ENCODE measurements at places on chromosomes 4 and X.

- no peaks in the 10 kb centered on the region for H3K27me3 ChIP-seq
- H3K4me3 ChIP-seq = no peak overlapping the region
- H3K4me1 ChIP-seq = no peaks in the 10 kb centered on the region
- H3K36me3 ChIP-seq = no peaks in the 10 kb centered on the region
- no peak overlapping the region for H3K27ac ChIP-seq
These were observed 54.4 kb downstream of the MCUB start for GRCh38 chr4:109614466-109614865.

DNA sequence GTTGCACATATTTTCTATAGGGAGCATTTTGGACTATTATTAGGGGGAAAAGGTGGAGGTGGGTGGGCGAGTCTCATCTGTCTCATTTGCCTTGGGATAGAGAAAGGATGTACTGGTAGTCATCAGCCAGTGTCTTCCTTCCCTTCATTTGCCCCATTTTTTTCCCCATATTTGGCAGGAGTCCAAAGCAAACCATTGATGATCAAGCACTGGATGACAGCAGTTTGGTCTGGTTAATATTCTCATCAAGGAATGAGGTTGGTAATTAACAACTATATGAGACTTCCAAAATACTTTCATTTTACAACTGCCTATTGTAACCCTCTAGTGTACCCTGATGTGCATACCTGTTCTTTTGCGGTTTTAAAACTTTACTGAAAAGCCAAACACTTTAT, 22.6 kb upstream of the IGFBP7 start:
- no peaks in the 10 kb centered on the region for H3K4me1 ChIP-seq
- H3K27ac ChIP-seq = peak overlapping the region; percentile 14
- no peaks in the 10 kb centered on the region for H3K36me3 ChIP-seq
- no peak for DNase-seq
- H3K4me3 ChIP-seq = no peak overlapping the region

- H3K27ac ChIP-seq = no peak overlapping the region
- H3K4me1 ChIP-seq = no peaks in the 10 kb centered on the region
- no peaks in the 10 kb centered on the region for H3K27me3 ChIP-seq
- H3K36me3 ChIP-seq = no peaks in the 10 kb centered on the region
- H3K4me3 ChIP-seq = no peak overlapping the region
- no peak for DNase-seq
These were observed 13.7 kb downstream of the CTAG1A start for GRCh38 chrX:154598656-154599055.

GRCh38 chrX:153477901-153478300, 7.5 kb upstream of the HAUS7 start:
- H3K27me3 ChIP-seq = peaks cover 89% of the 10 kb centered on the region
- no peaks in the 10 kb centered on the region for H3K4me1 ChIP-seq
- no peaks in the 10 kb centered on the region for H3K36me3 ChIP-seq
- H3K4me3 ChIP-seq = no peak overlapping the region
- H3K27ac ChIP-seq = no peak overlapping the region

DNA sequence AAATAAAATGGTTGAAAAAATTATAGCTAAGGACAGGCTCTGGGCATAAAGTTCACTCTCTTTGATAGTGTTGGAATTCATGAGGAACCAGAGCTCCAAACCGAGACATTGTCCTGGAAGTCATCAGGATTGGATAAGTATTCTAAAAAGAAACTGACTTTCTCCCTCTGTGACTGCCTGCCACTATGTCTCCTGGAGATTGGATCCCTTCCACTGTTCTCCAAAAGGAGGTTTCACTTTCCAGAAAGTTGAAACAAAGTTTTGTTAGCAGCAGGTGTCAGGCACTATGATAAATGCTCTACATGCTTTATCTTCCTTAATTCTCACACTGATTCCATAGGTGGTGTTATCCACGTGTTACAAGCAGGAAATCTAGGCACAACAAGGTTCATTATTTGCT, 16.8 kb downstream of the BANK1 start:
- no peaks in the 10 kb centered on the region for H3K4me1 ChIP-seq
- no peaks in the 10 kb centered on the region for H3K27me3 ChIP-seq
- no peak overlapping the region for H3K27ac ChIP-seq
- no peaks in the 10 kb centered on the region for H3K36me3 ChIP-seq

DNA sequence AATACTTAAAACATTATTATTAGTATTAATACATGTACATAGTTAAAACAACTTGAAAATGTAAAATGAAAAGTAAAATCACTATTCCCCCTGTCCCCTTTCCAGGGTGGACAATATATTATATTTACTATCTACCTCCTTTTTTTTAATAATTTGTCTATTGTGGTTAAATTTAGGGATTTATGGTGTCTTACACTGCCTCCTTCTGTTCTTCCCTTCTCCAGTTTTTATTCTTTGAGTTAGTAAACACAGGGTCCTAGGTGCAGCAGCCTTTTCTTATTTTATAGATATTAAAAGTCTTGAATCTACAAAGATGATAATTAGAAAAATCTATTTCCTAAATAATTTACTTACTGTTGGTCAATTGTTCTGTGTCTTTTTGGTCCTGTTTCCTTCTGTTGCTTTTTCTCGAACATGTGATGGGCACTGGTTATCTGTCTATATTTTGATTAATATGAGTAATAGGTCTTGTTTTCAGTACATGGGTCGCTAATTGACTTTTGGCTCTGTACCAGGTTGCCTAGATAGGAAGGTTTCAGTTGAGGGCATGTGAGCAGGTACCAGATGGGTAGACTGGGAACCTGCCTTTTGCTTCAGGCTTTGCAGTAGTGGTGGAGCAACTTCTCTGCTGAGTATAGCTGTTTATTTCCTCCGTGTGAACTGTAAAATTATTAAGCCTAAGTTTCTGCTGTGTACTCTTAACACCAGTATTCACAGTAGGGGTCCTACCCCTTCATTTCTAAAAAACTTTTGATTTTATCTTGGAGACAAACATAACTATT, 1.1 kb downstream of the NUDT9 start:
- H3K4me1 ChIP-seq = peaks cover 3% of the 10 kb centered on the region
- H3K36me3 ChIP-seq = no peaks in the 10 kb centered on the region
- H3K27ac ChIP-seq = no peak overlapping the region
- peak overlapping the region; percentile 81 for H3K4me3 ChIP-seq
- DNase-seq = no peak
- no peaks in the 10 kb centered on the region for H3K27me3 ChIP-seq

DNA sequence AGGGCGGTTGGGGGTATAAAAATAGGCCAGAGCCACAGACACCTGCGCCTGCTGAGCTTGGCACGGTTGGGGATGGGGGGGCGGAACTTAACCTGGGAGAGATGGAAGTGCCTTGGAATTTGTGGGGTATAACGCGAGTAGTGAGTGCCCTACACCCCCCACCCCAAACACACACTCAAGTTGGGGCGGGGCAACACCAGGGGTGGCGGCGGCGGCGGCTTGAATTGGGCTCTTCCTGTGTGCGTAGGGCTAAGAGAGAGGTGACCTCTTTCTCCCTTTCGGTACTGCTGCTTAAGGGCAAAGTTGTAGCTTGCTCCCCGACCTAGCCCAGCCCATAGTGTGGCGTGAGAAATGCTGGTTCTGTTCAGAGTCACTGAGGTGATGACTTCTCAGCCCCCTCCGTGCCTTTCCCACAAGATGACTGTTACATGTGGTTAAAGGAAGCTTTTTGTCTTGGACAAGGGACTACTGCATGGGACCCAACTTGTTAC, 839 bp downstream of the STK26 start:
- DNase-seq = no peak
- no peaks in the 10 kb centered on the region for H3K4me1 ChIP-seq
- peak overlapping the region; percentile 64 for H3K4me3 ChIP-seq

DNA sequence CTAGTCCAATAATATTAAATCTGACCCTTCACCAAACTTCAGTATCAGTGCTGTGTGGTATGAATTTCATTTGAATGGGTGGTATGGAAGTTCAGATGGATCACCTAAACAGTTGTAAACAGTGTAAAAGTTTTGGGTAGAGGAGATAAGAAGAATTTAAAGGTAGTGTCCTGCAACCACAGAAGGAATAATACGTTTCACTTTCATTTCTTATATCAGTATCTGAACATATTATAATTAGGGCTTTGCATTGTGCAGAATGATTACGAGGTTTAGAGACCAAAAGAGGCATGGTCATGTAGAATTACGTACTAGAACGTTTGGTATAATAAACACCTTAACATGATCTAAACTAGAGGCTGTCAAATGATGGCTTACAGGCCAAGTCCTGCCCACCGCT, 116.1 kb downstream of the PDLIM5 start:
- no peaks in the 10 kb centered on the region for H3K36me3 ChIP-seq
- H3K4me1 ChIP-seq = no peaks in the 10 kb centered on the region
- no peak overlapping the region for H3K27ac ChIP-seq
- H3K27me3 ChIP-seq = no peaks in the 10 kb centered on the region

DNA sequence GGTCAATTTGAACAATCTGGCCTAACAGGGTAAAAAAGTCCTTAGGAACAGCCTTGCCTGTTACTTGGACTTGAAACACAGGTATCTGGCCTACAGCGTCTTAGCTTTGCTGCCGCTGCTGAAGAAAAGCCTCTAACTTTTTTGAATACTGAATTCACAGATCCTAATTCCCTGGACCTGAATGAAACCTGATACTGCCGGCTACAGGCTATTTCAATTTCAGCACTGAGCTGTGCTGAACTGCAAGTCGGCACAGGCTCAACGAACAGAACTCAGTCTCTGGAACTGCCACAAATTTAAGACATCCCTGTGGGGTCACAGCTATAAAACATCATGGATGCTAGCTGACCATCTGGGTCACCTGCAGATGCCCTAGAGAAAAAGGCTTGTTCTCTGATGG, 7.2 kb downstream of the NR0B1 start:
- peak overlapping the region; percentile 46 for H3K27ac ChIP-seq
- H3K36me3 ChIP-seq = no peaks in the 10 kb centered on the region
- H3K4me3 ChIP-seq = no peak overlapping the region
- no peak for DNase-seq
- no peaks in the 10 kb centered on the region for H3K27me3 ChIP-seq

- no peaks in the 10 kb centered on the region for H3K36me3 ChIP-seq
- no peak for DNase-seq
These were observed 280.1 kb upstream of the PPARGC1A start for GRCh38 chr4:24169956-24170355.

GRCh38 chrX:112147206-112147605, 64.6 kb upstream of the TRPC5 start:
- H3K36me3 ChIP-seq = no peaks in the 10 kb centered on the region
- H3K27me3 ChIP-seq = no peaks in the 10 kb centered on the region
- no peak overlapping the region for H3K27ac ChIP-seq
- no peaks in the 10 kb centered on the region for H3K4me1 ChIP-seq

GRCh38 chr4:173272996-173273395, 61.2 kb downstream of the HMGB2 start:
- H3K27ac ChIP-seq = no peak overlapping the region
- no peaks in the 10 kb centered on the region for H3K36me3 ChIP-seq
- DNase-seq = no peak
- H3K4me1 ChIP-seq = no peaks in the 10 kb centered on the region

GRCh38 chrX:153400146-153401132, 711 bp downstream of the PNMA6E start:
- peaks cover 41% of the 10 kb centered on the region for H3K27me3 ChIP-seq
- no peak overlapping the region for H3K4me3 ChIP-seq
- DNase-seq = no peak
- no peaks in the 10 kb centered on the region for H3K36me3 ChIP-seq

GRCh38 chr4:95761426-95761825, 78.5 kb upstream of the PDHA2 start:
- no peak overlapping the region for H3K4me3 ChIP-seq
- no peaks in the 10 kb centered on the region for H3K27me3 ChIP-seq
- H3K27ac ChIP-seq = no peak overlapping the region

DNA sequence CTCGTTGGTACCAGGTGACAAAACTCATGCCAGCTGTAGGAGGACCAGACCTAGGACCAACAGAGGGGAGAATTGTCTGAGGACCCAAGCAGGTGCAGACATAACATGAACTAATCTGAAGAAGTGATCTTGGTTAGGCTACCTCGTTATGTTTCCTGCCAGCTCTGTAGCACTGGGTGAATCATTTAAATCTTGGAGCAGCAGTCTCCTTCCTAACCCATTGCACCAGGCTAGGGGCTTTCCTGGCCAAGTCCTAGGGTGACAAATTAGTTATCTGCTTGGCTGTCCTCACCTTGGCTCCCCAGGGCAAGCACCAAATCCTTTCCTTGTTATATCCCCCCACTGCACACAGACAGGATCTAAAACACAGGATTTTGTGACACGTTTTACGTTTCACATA, 87.8 kb downstream of the WWC2 start:
- no peaks in the 10 kb centered on the region for H3K36me3 ChIP-seq
- H3K4me1 ChIP-seq = no peaks in the 10 kb centered on the region
- DNase-seq = no peak
- no peak overlapping the region for H3K4me3 ChIP-seq

- H3K27ac ChIP-seq = no peak overlapping the region
- peak overlapping the region; percentile 41 for H3K4me3 ChIP-seq
- H3K4me1 ChIP-seq = peaks cover 14% of the 10 kb centered on the region
- H3K36me3 ChIP-seq = no peaks in the 10 kb centered on the region
- DNase-seq = no peak
- H3K27me3 ChIP-seq = peaks cover 16% of the 10 kb centered on the region
These were observed 375 bp downstream of the FGFR3 start for GRCh38 chr4:1793496-1793840.

DNA sequence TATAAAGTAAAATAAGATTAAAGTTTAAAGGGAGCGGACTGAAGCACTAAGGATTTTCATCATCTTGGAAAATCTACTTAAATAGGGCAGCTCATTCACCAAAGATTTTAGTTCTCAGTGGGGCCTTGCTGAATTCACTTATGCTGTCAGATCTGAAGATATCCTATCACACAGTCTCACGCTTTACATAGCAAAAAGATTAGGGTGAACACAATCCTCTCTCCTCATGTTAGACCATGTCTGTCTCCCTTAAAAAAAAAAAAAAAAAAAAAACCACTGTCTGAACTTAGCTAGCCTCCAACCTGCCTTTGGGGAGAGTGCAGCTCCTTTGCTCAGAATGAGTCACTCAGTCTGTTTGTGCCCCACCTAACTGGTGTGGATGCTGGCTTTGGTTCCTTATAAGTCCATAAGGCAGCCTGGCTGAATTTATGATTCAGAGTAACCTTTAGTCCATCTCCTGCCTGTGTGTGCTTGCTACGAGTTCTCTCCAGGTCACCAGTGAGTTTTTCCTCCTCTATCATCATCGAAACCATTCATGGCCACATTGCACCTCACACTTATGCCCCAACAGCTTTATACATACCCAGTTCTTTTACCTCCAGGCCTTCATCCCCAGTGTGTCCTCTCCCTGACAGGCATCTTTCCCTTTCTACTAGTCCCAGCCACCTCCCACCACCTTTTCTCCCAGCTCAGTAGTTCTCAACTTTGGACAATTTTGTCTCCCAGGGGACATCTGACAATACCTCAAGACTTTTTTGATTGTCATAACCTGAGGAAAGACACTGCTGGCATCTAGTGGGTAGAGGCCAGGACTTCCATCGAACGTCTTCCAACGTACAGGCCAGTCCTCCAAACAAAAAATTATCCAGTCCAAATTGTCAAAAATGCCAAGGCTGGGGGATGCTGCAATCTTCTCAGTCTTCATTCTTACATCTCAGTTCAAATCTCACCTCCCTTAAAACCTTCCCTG, 220.7 kb upstream of the EMCN start:
- no peak overlapping the region for H3K4me3 ChIP-seq
- H3K4me1 ChIP-seq = no peaks in the 10 kb centered on the region
- no peaks in the 10 kb centered on the region for H3K36me3 ChIP-seq
- H3K27ac ChIP-seq = peak overlapping the region; percentile 22
- H3K27me3 ChIP-seq = no peaks in the 10 kb centered on the region
